ENCODE measurements at places on chromosomes 3 and 15. TPM values are rescaled to one million over a fixed set of nuclear protein-coding genes. Genes with fewer than 3 reads are reported as not detected.
A peak's percentile ranks its signal among the peaks of the same experiment; 100 is the strongest.

DNA sequence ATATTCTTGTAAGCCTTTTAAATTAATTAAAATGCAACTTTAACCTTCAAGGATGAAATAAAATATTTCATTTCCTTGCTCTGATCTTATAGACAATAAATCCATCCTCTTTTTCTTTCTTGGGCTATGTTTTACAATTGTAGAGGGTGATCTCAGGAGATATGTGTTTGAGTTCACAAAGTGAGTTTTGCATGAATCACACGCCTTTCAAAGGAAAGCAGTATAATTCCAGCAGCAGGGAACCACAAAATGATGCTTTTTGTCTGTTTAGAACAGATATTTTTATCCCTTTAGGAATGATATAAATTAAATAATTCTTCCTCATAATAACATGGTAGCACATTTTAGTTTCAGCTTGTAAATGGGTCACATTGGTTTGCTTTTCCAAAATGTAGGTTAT is 191.2 kb downstream of the SEMA6D start:
- DNase-seq: no peak

GRCh38 chr3:31482493-31483200 is 50.1 kb upstream of the STT3B start:
- DNase-seq: no peak

DNA sequence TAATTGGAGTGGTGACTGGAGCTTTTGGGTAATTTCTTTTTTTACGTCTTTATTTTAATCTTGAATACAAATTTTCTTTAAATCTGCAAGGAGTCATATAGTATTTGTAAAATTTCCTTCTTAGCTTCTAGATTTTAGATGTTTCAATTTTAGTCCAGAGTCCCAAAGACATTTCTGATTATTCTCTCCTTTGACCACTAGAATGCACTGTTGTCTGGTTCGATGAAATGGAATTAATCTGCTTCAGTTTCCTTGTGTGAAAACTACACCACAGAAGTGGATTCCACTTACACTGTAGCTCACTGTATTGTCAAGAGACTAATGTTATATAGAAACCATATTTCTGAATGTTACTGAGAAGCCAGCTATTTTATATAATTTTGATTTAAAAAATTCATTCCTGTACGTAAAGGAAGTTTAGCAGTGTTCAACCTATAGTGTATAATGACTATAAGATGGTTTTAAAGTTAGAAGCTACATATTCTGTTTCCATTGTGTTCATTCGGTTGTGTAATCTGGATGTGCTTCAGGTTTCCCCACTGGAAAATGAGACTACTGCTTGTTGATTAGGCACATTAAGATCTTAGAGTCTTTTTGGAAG is 6.1 kb downstream of the GRAMD1C start:
- no peak for DNase-seq

DNA sequence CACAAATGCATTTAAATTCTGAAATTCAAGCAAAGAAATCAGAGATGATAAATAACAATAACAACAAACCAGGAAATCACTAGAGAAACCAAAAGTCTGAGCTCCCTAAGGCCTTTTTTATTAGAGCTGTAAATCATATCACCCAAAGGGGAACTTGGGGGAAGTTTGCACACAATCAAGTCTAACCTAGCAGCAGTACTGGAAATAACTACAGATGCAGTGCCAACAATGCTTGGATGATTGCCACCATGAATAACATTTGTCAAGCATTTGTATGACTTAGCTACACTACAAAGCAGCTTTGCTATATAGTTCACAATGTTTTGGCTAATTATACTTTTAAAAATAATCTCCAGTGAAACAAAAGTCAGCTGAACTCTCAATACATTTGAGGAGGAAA is 27.8 kb downstream of the SHQ1 start:
- peak; percentile 28 for DNase-seq

The MORC1 gene
- not detected for total RNA-seq

GRCh38 chr3:78809966-78810365 is 957.8 kb downstream of the ROBO1 start:
- DNase-seq: no peak

The AMT gene
- 20.7 TPM for total RNA-seq

- DNase-seq: peak; percentile 85
Observed at GRCh38 chr3:57596495-57597126, 533 bp downstream of the ARF4 start.

DNA sequence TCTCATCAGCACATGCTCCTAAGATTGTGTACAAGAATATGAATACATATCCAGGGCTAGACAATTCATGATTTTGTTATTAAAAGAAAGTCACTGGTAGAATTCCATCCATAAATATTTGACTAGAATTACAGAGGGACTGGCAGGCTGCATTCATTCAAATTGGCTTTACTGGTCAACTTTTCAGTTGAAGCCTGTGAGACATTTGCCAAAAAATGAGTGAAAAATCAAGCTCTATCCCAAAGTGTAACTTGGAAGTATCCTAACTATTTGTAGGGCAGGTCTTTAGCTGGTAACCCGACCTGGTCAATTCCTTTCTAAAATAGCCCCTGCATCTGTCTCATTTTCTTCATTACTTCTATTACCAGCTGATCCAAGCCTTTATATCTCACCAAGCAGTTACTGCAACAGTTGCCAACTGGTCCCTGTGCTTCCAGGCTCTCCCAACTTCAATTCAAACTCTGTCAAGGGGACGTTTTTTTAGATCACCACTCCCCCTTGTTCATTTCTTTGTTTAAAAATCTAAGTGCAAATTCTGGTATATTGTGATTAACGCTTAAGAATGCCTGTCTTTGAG is 173.1 kb upstream of the TBL1XR1 start:
- DNase-seq: no peak

GRCh38 chr3:48711727-48712126 is 5.3 kb downstream of the IP6K2 start:
- no peak for DNase-seq

The MRPL47 gene
- 22.4 TPM for total RNA-seq

GRCh38 chr3:78979028-78979427 is 788.8 kb downstream of the ROBO1 start:
- DNase-seq: no peak

- DNase-seq: peak; percentile 16
Observed at GRCh38 chr15:35308802-35309201, 223.7 kb upstream of the NANOGP8 start.

DNA sequence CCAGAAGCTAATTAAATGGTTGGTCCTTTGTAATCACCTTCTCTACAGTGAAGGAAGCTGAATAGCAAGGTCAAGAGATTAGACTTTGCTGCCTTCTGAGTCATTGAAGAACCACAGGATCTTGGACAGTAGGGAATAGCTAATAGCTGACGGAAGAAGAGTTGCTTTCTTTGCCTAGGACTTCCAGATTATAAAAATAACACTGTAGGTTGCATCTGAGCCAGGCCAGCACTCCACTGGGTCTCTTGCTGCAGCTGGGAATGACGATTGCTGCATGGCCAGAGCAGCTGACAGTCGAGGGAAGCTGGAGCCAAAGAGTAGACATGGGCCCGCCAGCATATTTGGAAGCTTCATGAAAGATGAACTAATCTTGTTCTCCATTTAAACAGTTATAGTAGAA is 81.5 kb upstream of the KCNMB2 start:
- peak; percentile 47 for DNase-seq

GRCh38 chr3:56302417-56302816 is 165.8 kb downstream of the ERC2 start:
- no peak for DNase-seq

GRCh38 chr15:26875476-26875850 is 8.6 kb downstream of the GABRA5 start:
- DNase-seq: no peak

- no peak for DNase-seq
Observed at GRCh38 chr3:53243165-53243564, 12.7 kb downstream of the TKT start.

DNA sequence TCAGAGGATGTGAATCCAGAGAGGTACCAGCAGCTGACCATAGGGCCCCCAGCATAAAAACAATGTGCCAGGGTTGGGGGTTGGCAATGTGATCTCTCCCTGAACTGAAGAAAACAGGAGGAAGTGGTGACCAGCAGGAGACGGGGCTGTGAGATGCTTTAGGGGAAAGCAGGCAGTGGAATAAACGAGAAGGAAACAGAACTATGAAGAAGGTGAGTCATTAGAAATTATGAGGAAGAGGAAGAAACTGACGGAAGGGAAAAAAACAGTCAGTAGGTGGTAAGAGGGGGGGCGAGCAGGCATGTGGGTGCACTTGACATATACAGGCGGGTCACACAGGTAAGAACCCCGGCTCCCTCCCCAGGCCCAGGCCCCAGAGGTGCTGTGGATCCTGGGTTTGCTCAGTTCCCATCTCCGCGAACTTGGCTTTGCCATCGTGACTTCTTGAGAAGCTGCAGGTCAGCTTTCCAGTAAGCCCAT is 42.2 kb upstream of the B3GNT5 start:
- DNase-seq: peak; percentile 24

The CADPS gene
- total RNA-seq: 37.2 TPM

DNA sequence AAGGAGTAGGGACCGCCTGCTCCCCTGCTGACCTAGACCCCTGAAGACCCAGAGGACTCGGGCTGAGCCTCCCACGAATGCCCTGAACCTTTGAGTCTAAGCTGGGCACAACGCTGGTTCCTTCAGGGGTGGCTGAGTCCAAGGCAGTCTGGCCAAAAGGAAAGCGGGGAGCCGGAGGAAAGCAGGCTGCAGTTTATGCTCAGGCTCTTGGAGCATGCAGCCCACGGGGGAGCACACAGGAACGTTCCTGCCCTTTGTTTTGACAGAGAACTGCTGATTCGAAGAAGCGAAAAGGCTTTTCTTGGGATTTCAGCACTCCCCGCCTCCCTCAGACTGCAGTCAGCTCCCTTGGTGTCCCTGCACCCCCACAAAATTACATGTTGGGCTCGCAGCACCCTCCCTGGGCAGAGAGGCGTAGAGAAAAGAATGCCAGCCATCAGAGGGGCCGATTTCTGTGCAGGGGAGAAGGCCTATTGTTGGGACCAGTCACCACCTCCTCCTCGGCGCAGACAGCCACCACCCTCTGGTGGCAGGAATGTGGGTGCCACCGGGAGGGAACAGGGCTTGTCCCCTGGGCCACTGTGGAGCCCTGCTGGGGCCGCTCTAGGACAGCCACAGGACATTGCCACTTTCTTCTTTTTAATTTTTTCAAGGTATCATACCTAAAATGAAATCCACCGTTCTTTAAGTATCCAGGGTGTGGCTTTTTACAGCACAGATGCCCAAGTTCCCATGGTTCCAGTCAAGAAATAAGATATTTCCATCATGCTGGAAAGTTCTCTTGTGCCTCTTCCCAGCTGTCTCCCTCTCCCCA is 72.2 kb downstream of the SMAD6 start:
- DNase-seq: peak; percentile 87

The EPHB1 gene
- 2.0 TPM for total RNA-seq

The SLC22A13 gene
- 0.95 TPM for total RNA-seq

GRCh38 chr3:161413855-161414210 is 42.5 kb upstream of the SPTSSB start:
- no peak for DNase-seq

The TRAT1 gene
- total RNA-seq: 0.78 TPM

- peak; percentile 12 for DNase-seq
Observed at GRCh38 chr3:137642831-137643230, 121.3 kb upstream of the SOX14 start.

DNA sequence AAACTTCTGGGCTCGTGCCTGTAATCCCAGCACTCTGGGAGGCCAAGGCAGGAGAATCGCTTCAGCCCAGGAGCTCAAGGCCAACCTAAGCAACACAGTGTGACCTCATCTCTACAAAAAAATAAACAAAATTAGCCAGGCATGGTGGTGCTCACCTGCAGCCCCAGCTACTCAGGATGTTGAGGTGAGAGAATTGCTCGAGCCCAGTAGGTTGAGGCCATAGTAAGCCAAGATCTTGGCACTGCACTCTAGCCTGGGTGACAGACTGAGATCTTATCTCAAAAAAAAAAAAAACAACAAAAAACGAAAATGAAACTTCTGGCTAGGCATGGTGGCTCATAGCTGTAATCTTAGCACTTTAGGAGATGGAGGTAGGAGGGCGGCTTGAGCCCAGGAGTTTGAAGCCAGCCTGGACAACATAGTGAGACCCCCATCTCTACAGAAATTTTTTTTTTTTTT is 53.7 kb downstream of the PIK3CB start:
- no peak for DNase-seq

- no peak for DNase-seq
Observed at GRCh38 chr3:140842984-140843649, 98.5 kb upstream of the SLC25A36 start.

DNA sequence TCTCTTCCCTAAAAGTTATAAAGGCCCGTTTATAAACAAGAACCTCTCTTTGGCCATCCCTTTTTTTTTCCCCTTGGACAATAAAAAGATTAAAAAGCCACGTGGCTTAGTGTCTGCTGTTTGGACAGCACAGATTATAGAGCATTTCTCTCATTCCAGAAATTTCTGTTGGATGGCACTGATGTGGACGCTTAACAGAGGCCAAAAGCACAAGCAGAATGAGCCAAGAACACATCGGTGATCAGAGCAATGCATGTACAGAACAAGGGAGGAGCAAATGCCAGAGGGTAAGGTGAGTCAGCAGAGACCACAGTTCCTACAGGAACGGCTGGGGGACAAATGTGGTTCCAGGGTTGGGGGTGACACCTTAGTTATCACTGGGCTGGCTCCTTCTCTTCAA is 30.3 kb upstream of the CTNNB1 start:
- no peak for DNase-seq

Data from mucosa of gallbladder (tissue), 1 donor.